ENCODE measurements at places on chromosomes 7 and 10.
A peak's percentile ranks its signal among the peaks of the same experiment; 100 is the strongest.

- no peak for DNase-seq
Measured at GRCh38 chr10:112759496-112759895, 190.6 kb upstream of the TCF7L2 start.

DNA sequence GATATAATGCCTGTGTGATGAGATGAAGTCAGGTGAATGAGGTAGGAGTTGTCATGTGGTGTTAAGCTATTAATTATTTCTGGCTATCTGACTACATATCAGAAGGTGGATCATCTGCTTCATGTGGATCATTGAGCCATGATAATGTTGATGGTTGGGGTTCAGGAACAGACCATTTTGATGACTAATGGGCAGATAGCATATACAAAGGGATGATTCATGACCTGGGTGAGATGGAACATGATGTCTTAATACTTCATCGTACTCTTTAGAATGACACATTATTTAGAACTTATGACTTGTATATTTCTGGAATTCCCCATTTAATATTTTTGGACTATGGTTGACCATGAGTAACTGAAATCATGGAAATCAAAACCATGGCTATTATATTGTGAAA lies 155.1 kb downstream of the OR13A1 start:
- DNase-seq = peak; percentile 74

DNA sequence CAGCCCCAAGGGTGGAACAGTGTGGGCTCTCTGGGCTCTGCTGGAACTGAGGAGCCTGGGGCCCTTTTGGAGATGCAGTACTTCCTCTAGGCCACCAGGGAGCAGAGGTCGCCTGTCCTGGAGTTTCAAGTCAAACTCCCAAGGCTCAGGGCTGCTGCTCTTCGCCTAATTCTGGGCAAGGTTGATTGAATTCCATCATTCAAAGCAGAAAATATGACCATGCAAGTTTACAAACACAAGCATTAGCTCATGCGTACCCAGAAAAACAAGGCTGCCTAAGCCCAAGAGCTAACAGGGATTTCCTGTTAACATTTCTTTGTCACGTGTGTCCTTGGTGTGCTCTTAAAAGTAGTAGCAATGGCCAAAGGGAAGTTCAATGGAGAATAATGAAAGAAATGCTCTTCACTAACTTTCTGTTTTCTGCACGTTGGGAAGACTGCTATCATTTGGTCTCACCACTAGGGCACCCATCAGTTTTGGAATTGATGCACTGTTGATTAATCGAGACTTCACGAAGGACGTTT lies 20.1 kb downstream of the LDB3 start:
- DNase-seq = peak; percentile 82

DNA sequence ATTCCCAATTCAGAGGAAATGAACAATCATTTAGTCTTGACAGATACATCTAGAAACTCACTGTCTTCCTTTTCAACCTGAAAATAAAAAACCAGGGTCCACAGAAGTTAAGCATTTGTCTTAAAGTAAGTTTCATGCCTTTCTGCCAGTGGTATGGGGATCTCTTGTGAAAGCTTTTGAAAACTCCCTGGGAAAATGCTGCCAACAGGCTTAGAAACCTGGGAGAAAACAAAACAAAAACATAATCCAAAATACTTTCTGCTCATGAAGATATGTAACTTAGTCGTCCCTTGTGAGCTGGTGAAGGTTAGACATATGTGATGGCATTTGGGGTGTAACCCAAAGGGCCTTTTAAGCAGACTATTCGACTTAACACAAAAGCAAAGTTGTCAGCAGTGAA lies 66.4 kb upstream of the ZNF438 start:
- DNase-seq = no peak

GRCh38 chr10:61633665-61634064 lies 29.1 kb upstream of the CABCOCO1 start:
- DNase-seq = no peak

DNA sequence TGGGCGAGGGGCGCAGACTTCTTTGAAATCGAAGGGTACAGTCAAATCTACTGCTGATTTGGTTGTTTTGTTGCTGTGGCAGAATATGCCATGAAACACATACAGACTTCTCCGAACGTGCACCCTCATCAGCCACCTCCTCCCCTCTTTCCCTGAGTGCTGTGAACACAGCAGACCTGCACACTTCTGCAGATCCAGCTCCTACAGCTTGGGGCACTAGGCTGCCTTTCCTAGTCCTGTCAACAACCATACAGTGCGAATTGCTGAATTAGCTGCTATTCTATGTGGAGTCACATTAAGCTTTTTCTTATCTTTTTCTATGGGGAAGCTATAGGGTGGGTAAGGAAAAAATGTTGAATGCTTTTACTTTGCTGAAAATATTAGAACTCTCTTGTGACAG lies 57.5 kb downstream of the COL17A1 start:
- no peak for DNase-seq

DNA sequence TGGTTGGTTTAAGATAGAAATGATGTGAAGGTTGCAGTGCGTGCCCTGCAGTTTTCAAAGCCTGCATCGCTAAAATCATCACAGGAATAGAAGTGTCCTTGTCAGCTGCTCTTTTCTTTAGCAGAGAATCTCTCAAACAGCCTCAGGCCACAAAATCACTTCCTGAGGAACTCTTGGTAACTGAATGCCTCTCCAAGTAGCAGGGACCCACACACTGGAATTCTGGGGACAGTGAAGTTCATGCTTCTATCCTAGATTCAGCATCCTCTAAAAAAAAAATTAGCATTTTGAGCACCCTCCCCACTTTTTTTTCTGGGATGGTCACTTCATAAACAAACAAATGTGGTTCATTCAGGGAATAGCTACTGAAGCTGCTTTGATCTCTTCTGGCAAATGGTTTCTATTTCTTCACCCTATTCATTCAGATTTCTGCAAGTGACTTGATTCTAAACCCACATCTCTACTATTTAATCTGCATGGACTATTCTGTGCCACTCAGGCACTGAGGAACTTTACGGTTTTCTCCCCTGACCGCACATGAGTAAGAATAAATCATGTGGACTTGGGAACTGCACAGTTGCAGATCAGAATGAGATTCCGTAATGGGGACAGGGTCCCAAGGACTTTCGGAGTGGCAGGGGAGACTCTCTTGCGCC lies 306.9 kb downstream of the FRMD4A start:
- peak; percentile 75 for DNase-seq

GRCh38 chr10:30505543-30506298 lies 71.7 kb downstream of the MAP3K8 start:
- peak; percentile 73 for DNase-seq

- no peak for DNase-seq
Measured at GRCh38 chr7:41573015-41573414, 129.9 kb downstream of the INHBA start.

DNA sequence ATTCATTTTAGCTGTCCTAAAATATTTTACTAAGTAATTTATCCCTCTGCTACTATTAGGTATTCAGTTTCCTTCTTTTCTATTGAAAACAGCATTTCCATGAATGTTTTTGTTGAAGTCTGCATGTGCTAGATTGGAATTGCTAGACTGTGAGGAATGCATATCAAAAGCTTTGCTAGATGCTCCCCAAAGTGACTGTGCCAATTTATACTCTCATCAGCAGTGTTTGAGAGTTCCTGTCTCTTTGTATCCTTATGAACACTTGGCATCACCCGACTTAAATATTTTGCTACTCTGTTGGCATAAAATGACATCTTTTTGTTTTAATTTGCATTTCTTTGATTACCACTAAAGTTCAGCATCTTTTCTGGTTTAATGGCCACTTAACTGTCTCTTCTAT lies 45.0 kb upstream of the PRR15 start:
- DNase-seq = no peak

DNA sequence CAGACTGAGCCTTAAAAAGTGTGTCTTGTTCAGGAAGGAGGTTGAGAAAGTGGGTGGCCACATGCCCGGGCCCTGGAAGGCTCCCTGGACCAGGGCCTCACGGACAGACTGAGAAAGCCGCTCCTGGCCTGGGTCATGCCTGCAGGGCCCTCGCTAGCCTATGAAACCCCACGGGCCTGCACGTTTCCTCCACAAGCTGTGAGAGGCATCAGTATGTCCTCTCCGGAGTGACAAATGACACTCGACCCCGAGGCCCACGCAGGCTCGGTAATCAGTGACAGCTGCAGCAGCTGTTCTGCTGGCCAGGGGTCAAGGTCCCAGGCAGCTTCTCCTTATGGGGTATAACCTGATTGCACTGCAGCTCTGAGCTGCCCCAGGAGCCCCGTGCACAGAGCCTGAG lies 47.6 kb downstream of the ASB13 start:
- no peak for DNase-seq

Measured in suppressor macrophage (primary cell).